ENCODE measurements at places on chromosomes 4 and X.

DNA sequence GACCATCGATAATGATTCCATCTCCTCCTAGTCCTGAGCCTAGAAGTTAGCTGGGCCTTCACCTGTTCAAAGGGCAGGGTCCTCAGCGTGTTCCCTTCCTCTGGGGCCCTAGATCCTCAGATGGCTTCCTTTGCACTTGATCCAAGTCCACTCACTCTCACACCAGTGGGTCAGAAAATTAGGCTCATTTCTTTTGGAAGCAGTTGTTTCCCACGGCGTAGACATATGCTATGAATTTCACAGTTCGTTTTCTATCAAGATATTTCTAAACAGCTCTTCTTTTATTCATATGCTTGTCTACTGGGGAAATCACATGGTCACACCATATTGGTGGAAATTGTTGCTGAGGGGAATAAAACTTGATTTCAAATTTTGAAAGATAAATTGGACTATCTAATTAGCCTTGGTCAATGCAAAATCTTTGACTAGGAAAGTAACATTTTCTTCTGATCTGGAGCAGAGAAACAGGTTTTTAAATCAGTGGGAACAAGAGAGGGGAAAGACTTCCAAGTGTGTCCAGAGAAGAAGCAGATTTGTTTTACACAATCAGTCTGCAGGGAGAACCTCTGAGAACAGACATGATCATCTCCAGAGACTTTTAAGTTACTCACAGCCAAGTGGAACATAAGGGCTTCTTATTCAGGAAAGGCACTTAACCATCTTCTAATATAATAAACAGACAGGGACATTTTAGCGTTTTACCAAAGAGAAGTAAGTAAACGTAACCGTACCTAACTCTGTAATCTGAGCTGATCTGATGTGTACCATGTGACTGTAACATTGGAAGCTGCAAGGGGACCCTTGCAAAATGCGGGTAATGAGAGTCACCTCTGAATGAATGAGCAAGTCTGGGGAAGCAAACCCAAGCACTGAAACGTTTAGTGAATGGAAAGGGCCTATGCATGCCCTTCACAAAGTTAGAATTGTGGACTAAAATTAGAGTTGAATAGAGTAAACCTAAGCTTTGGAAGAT lies 455.7 kb upstream of the FAT1 start:
- no peak for DNase-seq

DNA sequence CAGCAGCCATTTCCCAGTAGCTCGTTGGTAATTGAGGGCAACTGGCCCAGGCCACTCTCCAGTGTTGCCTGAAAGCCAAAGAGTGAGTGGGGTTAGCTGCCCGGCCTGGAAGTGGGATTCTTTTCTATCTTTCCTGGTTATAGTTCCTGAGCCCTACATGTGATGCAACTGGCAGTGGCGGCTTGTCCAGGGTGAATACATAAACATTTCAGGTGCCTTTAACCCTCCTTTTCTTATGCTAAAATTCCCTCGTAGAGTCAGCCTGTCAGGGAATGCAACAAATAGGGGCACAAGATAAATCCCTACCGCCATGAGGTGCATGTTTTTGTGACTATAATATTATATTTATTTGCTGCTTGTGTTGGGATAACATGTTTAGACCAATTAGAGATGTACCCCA lies 13.4 kb upstream of the HERC5 start:
- no peak for DNase-seq

DNA sequence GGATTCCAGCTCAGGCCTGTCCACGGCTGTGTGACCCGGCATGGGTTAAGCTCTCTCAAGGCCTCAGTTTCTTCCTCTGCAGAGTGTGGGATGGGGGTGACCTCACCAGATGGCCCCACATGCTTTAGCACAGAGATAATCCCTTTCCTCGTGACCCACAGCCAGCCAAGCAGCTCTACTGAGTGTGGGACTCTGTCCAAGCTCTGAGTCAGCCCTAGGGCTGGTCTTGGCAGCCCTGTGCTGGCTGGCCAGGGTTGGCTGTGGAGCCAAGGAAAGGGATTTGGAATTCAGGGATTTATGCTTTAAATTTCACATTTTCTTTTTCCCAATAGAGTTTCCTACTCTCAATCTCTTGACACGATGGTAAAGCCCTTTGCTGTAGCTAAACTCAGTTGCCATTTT lies 19.7 kb upstream of the SPON2 start:
- peak; percentile 96 for DNase-seq

DNA sequence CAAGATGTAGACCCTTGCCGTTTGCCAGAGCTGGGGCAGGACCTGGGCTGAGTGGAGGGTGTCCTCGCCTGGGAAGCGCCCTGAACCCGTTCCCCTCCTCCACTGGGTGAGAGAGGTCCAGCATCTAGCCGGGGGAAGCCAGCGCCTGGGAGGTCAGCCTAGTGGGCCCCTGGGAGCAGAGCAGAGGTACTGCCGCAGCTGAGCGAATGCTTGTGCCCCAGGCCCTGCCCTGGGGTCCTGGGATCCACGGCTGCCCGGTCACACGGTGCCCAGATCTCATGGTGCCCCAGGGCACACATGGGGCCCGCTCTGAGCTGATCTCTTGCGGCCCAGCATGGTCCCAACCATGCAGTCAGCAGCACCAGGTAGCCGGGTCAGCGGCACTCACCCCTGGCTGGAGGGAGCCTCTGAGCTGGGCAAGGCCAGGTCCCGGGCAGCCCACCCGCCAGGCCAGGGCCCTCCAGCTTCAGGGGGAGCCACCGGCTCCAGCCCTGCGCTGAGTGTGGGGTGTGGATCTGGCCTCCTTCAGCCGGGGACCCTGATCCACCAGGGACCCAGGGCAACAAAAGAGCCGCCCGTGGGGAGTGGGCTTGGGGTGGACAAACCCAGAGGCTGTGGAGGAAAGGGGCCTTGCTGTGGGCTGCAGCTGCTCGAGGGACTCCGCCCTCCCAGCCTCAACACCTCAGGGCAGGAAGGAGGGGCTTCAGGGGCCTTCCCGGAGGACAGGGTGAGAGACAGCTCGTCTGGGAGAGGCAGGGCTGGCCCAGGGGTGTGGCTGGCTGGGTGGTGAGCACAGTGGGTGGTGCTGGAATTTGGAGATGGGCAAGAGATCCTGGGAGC lies 4.1 kb upstream of the CPLX1 start:
- DNase-seq, result no peak

- DNase-seq, result no peak
These were observed 10.5 kb upstream of the EIF4E start for GRCh38 chr4:98939438-98939837.

- DNase-seq, result no peak
These were observed 204.5 kb downstream of the ZNF674 start for GRCh38 chrX:46340696-46341095.

GRCh38 chr4:47349326-47349725 lies 114.2 kb downstream of the COMMD8 start:
- peak; percentile 80 for DNase-seq

DNA sequence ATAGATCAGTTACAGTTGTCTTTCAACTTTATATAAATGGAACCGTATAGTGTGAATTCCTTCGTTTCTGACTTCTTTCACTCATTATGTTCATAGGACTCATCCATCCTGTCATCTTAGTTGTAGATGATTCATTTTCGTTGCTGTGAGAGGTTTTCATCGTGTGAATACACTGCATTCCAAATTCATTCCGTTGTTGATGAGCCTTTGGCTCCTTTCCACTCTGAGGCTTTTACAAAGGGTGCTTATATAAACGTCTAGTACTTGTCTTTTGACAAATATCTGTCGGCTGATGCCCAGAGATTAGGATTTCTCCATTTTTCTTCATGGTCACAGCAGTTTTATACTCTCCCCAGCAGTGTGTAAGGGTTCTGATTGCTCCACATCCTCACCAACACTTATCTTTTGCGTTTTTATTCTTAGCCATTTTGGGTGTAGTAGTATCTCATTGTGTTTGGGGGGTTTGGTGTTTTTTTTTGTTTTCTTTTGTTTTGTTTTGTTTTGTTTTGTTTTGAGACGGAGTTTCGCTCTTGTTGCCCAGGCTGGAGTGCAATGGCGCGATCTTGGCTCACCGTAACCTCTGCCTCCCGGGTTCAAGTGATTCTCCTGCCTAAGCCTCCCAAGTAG lies 48.6 kb downstream of the LRP2BP start:
- peak; percentile 86 for DNase-seq

GRCh38 chr4:142845293-142846107 lies 601 bp downstream of the INPP4B start:
- DNase-seq, result no peak

GRCh38 chr4:48748949-48749596 lies 31.0 kb downstream of the FRYL start:
- no peak for DNase-seq

- no peak for DNase-seq
These were observed 808 bp downstream of the THAP6 start for GRCh38 chr4:75514949-75515612.

GRCh38 chr4:137677863-137678262 lies 145.6 kb upstream of the PCDH18 start:
- DNase-seq, result peak; percentile 92

- no peak for DNase-seq
These were observed 30.8 kb upstream of the TBL1X start for GRCh38 chrX:9434051-9434550.

DNA sequence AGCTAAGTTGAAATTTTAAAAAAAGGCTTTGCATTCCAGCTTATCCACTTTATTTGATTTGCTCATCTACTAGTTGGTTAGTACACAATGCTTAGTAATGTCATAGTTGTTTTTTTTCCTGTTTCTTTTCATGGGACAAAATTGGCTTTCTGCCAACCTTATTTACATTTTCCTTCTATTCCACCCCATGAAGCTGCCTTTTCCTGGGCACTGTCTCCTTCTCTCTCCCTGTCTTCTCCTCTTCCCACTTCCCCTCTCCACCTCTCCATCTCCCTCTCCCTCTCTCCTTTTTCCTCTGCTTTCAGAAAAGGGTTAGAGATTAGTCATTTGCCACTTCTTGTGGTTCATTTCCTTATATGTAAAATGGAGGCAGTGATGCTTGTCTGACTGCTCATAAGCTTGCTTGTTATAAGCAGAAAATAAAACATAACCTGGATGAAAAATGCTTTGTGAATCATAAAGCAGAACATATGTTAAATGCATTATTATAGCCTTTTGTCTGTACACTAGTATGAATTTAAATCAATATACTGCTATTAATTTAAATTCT lies 181.9 kb downstream of the CEP135 start:
- peak; percentile 50 for DNase-seq

DNA sequence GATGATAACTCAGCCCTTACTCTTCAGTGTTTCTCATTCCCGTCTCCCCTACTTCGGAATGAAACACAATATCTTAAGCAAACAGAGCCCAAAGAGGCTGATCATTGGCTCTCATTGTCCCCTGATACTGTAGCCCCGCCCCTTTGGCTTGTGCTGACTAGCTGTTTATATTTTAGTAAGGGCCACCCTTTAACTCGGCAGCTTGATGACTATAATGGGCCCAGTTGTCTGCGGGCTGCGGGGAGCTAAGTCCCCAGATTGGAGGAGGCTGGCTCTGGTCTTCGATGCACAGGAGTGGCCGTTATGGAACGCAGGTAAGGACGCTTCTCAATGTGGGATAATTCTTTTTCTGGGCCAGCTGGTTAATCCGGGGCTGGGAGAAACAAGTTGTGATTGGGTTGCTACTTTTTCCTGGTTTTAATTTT lies at the start of gene TRIM2:
TRIM2 (plus strand) TSS at position 197 of the 425 bp plus-strand sequence; CDS start at position 285, 88 bp downstream.
- peak; percentile 62 for DNase-seq

DNA sequence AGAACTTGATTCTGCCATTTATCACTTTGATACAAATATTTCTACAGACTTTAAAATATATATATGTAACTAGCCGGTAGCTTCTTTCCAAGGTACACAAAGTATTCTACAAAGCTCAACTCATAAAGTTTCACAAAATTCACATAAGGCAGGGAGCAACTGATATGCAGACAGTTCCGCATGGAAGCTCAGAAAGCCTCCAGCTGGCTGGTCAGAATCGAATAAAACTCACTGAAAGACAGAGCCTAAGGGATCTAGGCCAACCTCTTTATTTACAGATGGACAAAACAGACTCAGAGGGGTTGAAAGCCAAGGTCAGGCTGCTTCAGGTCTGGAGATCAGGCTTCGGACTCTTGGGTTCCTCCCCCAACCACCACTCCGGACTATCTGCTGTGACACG lies 130.2 kb downstream of the DCTD start:
- DNase-seq, result no peak
